Inflammatory macrophage treated with lipopolysaccharide for 4 hours (primary cell): ENCODE measurements at places on chromosomes 6 and 20.

DNA sequence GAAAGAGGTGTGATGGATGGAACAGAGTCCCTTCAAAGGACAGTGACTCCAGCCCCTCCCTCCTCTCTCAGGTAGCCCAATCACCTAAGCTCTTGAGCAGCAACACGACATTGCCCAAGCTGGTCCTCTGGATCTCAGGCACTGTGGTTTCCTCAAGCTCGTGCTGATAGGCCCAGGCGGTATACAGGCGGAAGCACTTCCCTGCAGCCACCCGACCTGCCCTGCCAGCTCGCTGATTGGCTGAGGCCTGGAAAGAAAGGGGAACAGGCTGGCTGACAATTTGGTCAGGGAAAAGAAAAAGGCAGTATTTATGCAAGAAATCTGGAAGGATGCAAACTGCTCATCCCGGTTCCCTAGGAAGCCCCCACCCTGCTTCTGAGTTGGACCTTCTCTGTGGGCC is 9.6 kb downstream of the C6orf136 start:
- peak; percentile 76 for DNase-seq

- no peak for DNase-seq
These were observed 65.4 kb upstream of the PHIP start for GRCh38 chr6:79143320-79143898.

DNA sequence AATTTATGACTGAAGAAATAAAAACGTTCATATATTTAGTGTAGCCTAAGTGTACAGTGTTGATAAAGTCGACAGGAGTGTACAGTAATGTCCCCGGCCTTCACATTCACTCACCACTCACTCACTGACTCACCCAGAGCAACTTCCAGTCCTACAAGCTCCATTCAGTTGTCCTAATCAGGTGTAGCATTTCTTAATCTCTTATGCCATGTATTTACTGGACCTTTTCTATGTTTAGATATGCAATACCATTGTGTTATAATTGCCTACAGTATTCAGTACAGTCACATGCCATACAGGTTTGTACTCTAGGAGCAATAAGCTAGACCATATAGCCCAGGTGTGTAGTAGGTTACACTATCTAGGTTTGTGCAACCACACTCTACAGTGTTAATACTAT is 610.2 kb upstream of the NOX3 start:
- no peak for DNase-seq

- peak; percentile 3 for DNase-seq
These were observed 198.5 kb upstream of the RSPO3 start for GRCh38 chr6:126919947-126920346.
